HTR-8/SVneo (cell line): ENCODE measurements at places on chromosomes 11 and 22.

- no peak for DNase-seq
Observed at GRCh38 chr22:27790376-27791158, 11.0 kb downstream of the MN1 start.

GRCh38 chr22:43980579-43980978, 25.3 kb downstream of the SAMM50 start:
- DNase-seq = no peak

GRCh38 chr22:45334068-45334467, 24.3 kb downstream of the FAM118A start:
- DNase-seq = no peak

- no peak for DNase-seq
Observed at GRCh38 chr11:18321578-18321968, 367 bp downstream of the HPS5 start.

- DNase-seq = peak; percentile 27
Observed at GRCh38 chr11:101759771-101760450, 154.9 kb upstream of the CEP126 start.

DNA sequence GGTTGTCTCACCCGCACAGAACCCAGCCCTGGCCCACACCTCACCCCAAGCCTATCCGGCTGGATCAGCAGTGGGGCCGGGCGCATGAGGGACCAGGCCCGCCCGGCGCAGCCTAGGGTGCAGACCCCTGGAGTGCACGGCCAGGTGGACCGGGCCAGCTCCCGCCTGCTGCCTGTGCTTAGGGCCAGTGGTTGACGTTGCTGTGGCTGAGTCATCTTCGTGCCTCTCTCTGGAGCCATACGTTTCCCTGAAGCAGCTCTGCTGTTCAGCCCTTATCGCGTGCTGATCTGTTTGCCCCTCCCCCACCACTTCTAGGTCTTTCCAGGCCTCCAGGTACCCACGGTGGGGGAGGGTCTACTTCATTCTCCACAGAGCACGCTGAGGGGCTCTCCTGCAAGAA, 39.5 kb downstream of the CDKN1C start:
- no peak for DNase-seq

DNA sequence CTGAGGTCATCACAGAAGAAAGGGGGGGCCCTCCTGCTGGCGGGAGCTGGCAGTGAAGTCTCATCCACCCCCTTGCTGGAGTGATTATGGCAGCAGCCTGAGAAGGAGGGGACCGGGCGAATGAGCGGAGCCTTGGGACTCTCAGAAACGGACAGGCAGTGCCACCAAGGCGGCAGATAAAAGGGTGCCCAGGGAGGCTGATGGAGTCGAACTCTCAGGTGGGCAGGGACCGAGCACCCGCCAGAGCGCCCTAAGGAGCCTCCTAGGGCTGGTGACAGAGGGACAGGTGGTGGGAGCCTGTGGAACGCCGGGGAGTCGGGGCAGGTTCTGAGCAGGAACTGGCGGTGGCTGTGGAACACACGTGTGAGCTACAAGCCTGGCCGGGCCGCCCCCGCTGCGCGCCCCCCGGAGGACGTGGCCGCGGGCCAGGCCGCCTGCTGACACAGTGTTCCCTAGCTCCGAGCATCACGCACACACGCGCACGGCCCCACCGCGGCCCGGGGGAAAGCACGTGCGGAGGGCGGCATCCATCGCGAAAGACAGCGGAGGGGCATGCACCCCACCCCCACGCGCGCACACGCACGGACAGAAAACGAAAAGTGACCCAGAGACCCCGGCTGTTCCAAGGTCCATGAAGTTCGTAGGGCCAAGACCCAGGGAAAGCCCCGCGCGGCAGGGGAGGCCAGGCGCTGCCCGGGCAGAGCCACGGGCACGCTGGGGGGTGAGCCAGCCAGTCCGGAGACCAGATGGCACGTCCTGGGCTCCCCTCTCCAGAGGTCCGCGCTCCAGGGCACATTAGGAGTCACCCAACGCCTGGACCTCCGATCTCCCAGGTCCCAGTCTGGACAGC, 1.0 kb downstream of the VWCE start:
- peak; percentile 57 for DNase-seq
